GM23338 (cell line): ENCODE measurements at places on chromosomes 7 and 10.

DNA sequence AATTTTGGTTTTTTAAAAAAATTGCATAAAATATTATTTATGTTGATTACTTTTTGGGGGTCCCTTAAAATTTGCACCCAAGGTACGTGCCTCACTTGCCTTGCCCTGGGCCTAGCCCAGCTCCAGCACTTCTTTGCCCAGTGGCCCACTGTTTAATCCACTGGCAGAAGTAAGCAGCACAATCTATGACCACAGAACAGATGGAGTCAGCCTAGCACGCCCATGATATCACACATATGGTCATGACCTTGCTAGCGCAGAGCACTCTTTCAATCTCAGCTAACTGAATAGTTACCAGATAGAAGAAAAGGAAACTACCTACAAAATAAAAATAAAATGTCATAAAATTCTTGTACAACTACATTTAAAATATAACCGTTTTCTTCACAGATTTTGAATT lies 5.6 kb downstream of the OGA start:
- DNase-seq, result no peak

GRCh38 chr7:23234569-23235296 lies 11.8 kb upstream of the GPNMB start:
- DNase-seq, result no peak

DNA sequence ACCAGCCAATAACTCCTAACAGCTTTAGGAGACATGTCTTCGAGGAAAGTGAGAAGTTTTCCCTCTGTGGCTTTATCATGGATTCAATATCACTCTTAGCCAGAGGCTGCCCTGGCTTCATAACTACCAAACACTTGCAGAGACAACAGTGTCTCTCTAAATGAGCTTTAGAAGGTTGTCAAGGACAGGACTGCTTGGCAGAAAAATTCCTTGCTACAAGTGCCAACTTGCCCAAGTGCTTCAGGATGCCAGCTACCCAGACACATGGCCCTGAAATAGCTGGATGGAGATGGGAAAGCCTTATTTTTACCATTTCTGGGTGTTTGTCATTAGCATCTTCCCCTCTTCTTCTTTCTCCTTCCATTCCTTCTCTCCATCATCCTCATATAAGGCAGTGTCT lies 137.1 kb upstream of the MDFIC start:
- no peak for DNase-seq

GRCh38 chr7:39741942-39742623 lies 118.7 kb downstream of the RALA start:
- DNase-seq, result peak; percentile 97

DNA sequence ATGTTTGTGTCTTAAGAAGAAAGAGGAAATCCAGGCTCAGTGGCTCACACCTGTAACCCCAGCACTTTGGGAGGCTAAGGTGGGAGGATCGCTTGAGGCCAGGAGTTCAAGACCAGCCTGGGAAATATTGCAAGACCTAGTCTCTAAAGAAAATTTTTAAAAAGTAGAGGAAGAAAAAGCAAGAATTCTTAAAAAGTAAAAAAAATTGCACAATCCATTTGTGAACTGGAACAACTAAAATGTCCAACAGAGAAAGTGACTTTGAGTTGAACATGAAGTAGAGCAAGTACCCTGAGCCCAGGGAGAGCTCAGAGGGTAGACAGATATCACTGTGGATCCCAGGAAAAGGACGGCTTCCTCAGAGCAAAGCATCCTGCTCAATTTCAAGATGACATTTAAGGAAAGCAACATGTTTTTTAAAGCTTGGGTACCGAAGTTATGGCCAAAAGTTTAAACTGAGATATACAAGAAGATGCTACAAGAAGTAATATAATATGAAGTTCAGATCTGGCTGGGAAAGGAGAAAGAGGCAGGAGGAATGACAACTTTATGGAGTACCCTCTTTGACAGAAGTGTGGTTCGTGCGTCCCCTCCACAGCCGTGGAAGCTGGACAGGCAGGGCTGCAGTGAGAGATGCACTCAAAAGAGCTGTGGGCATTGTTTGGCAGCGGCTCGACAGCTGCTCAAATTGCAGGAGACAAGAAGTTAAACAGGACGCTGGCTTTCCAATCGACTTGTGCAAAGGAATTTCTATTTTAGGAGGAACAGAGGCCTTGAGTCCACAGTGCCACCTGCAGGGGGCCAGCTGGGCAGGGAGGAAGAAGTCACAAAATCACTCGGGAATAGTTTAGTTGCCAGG lies 201.3 kb downstream of the JCAD start:
- peak; percentile 72 for DNase-seq

GRCh38 chr7:34087892-34088891 lies 182.9 kb downstream of the BMPER start:
- DNase-seq, result peak; percentile 80

DNA sequence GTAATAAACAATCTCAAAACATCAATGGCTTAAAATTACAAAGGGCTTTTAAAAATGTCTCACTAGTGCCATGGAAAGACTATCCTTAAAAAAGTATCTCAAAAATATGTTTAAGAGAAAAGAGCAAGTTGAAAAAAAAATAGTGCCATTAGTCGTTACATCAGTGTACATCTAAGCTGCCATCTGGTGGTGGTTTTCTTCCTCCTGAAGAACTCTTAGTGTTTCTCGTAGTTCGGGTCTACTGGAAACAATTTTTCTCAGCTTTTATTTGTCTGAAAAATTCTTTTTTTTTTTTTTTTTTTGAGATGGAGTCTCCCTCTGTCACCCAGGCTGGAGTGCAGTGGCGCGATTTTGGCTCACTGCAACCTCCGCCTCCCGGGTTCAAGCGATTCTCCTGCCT lies 5.9 kb upstream of the GARIN1A start:
- DNase-seq, result peak; percentile 56

DNA sequence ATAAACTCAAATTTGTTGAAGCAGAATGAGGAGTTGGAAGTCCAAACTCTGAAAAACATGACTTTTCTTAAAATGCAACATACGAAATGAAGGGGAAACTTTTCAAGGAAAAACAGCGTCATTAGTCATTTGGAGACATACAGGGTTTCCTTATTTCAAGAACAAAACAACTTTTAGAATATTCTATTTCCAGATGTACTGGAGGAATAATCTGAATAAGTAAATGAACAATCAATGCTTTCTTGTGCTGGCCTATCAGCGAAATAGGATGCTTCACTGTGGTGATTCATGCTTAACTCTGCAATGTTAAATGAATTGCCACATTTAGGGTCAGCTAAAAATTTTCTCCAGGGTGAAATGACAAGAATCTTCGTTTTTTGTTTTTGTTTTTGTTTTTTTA lies 114.3 kb downstream of the SEMA3C start:
- DNase-seq, result no peak

GRCh38 chr7:31102973-31103850 lies 51.1 kb downstream of the ADCYAP1R1 start:
- no peak for DNase-seq

DNA sequence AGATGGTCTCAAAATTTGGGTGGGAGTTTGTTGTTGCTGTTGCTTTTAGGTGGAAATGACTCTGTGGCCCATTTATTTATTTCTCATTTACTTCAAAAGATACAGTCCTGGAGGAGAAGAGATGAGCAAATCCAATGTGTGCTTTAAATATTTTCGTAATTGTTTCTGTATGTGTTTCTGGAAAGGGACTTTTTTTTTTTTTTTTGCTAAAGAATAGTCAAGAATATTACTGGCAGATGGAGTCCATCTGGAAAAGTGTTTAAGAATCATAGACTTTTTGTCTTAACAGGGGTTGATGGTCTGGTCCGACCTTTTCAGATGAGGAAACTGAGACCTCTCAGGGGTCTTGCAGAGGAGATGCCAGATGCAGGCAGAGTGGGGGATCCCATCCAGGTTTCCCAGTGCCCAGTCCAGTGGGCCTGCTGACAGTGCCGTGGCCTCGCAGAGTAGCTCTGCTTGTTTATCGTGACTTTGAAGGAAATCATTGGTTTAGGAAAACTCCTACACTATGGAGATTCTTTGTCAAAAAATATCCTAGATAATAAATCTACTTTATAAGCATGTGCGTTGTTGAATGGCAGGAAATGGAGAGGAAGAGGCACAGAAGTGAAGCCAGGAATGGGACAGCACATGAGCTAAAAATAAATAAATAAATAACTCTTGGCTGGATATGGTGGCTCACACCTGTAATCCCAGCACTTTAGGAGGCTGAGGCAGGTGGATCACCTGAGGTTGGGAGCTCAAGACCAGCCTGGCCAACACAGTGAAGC lies 164.3 kb upstream of the SVIL start:
- no peak for DNase-seq

DNA sequence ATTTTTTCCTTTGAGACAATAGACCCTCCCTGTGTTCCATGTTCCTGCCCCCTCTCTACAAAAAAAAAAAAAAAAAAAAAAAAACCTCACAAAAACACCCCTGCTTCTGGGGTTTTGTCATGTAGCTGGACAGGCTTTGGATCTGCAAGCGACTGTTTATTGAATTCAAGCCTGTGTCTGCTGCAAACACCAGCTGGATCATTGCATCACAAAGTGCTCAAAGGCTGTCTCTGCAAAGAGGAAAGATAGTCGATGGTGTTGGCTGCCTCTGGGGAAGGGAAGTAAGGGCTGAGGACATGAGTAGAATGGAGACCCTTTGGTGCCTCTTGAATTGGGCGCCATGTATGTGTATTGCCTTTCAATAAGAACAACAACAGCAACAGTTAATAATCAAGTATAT lies 471.2 kb downstream of the PLXNA4 start:
- no peak for DNase-seq

GRCh38 chr7:45292481-45292880 lies 134.9 kb downstream of the RAMP3 start:
- no peak for DNase-seq

DNA sequence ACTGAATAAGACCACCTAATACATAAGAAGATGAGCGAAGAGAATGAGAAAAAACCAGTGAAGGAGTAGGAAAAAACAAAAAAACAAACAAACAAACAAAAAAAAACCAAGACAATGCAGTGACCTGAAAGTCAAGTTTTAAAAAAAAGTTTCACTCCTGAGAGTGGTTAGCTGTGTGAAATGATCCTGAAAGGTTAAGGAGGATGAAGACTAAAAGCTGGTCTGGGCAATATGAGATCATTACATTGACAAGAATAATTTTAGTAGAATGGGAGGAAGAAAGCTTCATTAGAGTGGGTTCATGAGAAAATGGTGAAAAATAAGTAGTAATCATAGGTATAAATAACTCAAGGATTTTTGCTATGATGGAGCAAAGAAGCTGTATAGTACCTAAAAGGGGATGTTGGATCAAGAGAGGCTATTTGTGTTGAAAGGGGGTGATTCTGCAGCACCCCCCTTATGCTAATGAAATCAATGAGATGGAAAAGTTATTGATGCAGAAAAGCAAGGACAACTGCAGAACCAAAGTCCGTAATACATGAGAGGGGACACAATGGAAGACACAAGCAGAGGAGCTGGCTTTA lies 80.2 kb downstream of the KMT2C start:
- no peak for DNase-seq

GRCh38 chr10:73359492-73359891 lies 828 bp upstream of the CFAP70 start:
- DNase-seq, result no peak

GRCh38 chr10:132601567-132601966 lies 64.0 kb downstream of the INPP5A start:
- no peak for DNase-seq
